ENCODE measurements at places on chromosomes 4 and X. TPM values are rescaled to one million over a fixed set of nuclear protein-coding genes. Genes with fewer than 3 reads are reported as not detected.
A peak's percentile ranks its signal among the peaks of the same experiment; 100 is the strongest.

The CITED1 gene
- polyA plus RNA-seq, result 1.3 TPM

The PAGE2 gene
- polyA plus RNA-seq, result 1.1 TPM

The MGST2 gene
- 88.2 TPM for polyA plus RNA-seq

The VCX3B gene
- 0.25 TPM for polyA plus RNA-seq

The NAA11 gene
- polyA plus RNA-seq, result 0.02 TPM

The LPAR4 gene
- 0.16 TPM for polyA plus RNA-seq

The DUSP21 gene
- not detected for polyA plus RNA-seq

The EDA2R gene
- 2.6 TPM for polyA plus RNA-seq

The ENPP6 gene
- 1.1 TPM for polyA plus RNA-seq

- DNase-seq, result no peak
Measured at GRCh38 chr4:76106442-76106841, 31.9 kb downstream of the ART3 start.

GRCh38 chrX:103817502-103817901 lies 14.6 kb downstream of the RAB9B start:
- peak; percentile 71 for DNase-seq

- no peak for DNase-seq
Measured at GRCh38 chr4:127580891-127581290, 51.9 kb upstream of the INTU start.

- DNase-seq, result no peak
Measured at GRCh38 chr4:111689731-111690130, 455.5 kb upstream of the FAM241A start.

GRCh38 chr4:183563874-183564273 lies 59.0 kb downstream of the ING2 start:
- no peak for DNase-seq

DNA sequence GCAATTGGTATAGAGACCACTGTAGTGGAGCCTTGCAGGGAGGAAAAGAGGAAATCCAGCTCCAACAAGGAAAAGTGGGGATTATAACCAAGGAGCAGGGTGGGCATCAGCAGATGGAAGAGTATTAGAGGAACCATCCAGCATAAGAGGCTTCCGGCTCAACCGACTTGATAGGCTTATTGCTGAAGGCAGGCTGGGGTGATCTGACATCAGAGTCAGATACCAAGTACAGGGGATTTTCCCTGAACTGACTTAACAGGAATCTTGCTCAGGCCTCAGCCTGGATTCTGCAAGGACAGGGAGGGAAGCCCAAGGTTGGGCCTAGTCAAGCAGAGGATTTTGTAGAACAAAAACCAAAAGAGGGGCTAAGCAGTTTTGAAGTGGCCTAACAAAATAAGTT lies 129.6 kb downstream of the DCLK2 start:
- no peak for DNase-seq

DNA sequence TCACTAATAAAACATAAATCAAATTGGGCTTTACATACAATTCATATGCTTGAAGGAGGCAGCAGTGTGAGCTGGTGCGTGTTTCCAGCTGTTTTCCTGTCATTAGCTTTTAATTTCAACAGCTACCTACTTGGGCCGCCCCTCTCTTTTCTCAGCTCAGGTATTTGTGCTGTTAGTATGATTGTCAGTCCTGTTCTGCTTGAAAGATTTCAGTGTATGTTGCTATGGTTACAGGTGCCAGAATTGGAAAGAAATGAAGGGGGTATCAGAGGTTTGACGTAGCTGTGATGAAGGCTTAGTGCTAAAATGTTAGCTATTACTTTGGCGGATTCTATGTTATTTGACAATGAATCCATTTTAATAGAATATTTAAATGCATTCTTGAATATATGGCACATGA lies 440.3 kb downstream of the ZIC3 start:
- no peak for DNase-seq

- no peak for DNase-seq
Measured at GRCh38 chr4:982814-983213, 4.0 kb upstream of the IDUA start.

DNA sequence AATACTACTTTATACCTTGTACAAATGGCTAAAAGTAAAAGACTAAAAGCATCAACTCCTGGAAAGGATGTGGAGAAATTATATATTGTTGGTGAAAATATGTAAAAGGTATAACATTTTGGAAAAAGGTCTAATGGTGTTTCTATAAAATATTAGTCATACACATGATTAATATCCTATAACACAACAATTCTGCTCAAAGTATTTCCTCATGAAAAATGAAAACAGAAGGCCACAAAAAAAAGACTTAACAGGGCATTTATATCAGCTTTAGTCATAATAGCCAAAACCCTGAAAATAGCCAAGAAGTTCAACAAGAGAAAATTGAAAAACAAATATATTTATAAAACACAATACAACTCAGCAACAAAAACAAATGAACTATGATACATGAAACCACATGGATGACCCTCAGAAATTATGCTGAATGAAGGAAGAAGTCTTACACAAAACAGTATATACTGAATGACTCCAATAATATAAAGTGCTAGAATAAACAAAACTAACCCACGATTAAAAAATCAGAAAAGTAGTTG lies 38.8 kb downstream of the TBCK start:
- no peak for DNase-seq

DNA sequence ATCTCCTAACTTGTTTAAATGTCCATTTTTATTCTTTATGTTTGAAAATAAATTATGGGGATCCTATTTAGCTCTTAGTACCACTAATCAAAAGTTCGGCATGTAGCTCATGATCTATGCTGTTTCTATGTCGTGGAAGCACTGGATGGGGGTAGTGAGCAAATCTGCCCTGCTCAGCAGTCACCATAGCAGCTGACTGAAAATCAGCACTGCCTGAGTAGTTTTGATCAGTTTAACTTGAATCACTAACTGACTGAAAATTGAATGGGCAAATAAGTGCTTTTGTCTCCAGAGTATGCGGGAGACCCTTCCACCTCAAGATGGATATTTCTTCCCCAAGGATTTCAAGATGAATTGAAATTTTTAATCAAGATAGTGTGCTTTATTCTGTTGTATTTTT lies 27.6 kb downstream of the NUDT6 start:
- no peak for DNase-seq

DNA sequence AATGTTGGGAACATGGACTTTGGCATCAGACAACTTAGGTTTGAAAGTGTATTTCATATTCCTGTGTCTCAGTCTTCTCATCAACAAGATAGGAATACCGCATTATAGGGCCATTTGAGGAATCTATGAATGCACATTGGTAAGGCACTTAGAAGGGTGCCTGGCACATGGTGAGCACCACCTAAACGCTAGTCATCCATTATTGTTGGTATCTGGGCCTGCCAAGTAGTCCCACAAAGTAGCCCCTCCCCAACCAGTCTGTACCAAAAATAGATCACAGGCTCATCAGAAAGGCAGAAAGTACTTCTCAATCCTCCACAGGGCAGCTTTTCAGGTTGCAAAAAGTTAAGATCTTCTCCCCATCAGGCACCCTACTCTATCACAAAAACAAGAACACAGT lies 162.3 kb upstream of the KLF3 start:
- no peak for DNase-seq

DNA sequence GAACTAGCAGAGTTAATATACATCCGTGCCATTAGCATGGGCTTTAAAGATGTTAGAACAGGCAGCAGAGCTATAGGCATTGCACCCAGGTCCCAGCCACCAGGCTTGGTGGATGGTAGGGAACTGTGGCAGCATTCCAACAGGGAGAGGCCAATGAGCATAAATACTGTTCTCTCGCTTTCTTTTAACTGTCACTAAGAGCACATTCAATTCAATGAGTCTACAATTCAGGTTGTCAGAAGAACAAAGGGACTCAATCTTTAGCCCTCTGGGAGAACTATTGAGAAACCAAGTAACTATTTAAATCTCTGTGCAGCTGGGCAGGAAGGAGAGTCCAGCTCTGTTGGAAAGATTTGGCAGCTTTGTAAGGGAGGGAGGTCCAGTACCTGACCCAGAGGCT lies 165.6 kb downstream of the CHIC1 start:
- DNase-seq, result no peak

All from thymus (tissue), 14 donors.